ENCODE measurements at places on chromosomes 2 and 18.
A peak's percentile ranks its signal among the peaks of the same experiment; 100 is the strongest.

DNA sequence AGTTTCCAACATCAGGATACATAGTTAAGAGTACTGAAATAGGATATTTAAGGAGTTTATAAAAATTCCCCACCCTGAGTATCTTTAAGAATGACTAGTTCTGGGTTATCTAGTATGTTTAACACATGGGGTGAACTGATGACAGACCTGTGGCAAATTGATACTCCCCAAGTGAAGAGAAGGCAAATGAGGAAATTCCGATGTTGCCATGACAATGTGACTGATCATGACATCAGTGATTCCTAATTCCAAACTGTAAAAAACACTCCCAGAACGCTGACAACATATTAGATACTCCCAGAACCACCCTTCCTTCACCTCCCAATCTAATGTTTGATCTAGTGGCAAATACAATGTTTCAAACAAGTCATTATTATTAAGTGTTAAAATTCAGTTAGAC lies 77.6 kb downstream of the RBMS1 start:
- DNase-seq = no peak

DNA sequence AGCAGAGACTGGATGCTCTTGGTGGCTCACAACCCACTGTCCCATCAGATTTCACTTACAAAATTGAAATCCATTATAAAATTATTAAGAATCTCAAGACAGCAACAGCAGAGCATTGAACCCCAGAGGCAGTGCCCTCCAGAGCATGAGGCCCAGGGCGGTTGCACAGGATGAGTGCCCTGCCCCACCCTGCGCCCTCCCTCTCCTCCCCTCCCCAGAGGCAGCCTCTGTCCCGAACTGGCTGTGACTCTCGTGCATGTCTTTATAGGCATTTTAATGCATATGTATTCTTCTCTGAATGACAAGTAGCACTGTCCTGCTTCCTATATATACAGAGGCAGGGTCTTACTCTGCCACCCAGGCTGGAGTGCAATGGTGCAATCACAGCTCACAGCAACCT lies 10.4 kb downstream of the MFSD2B start:
- DNase-seq = no peak

DNA sequence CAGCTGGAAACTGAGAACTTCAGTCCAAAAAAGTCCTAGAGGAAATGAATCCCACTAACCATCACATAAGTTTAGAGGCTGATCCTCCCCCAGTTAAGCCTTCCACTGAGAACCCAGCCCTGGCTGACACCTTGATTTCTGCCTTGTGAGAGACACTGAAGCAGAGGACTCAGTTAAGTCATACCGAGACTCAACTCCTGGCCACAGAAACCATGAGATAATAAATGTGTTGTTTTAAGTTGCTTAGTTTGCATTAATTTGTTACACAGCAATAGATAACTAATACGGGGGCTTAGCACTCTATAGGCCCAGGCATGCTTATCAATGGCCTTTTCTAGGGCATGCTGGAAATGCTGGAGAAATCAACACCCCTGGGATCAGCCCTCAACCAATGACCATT lies 3.4 kb upstream of the ADD2 start:
- no peak for DNase-seq

- DNase-seq = no peak
These were observed 32.1 kb downstream of the PID1 start for GRCh38 chr2:229239021-229239420.

- DNase-seq = no peak
These were observed 5.4 kb downstream of the KLHL14 start for GRCh38 chr18:32767400-32767799.

DNA sequence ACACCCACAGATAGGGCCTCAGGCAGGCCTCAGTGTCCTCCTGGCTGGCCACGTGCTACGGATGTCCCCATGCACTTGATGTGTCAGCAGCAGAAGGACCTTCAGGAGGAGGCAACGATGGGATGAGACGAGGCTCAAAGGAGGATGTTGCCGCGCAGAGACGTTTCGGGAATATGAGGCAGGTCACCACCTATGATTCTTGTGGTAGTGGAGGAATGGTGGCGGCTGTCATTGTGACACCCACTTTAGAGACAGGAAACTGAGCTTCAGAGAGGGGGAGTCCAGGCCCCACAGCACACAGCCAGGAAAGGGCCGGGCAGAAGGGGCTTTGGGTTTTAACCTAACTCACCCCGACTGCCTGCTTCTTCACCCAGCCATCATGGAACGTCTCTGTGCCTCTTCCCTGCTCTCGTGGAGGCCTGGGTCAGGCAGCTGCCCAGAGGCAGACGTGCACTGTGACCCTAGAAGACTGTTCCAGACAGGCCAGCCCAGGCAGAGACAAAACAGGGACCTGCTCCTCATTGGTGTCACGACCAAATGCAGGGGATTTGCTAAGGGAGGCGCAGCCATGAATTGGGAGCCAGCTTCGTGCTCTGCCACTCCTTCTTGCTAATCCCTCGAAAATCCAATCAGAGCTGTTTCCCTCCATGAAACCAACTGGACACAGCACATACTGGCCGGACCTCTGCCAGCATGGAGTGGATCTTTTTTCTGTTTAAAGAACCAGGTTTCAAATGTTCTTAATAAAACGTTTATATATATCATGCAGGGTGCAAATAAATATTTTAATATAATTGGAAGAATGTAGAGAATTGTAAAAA lies 169.2 kb downstream of the ASB1 start:
- DNase-seq = no peak

- no peak for DNase-seq
These were observed 200.5 kb downstream of the CPS1 start for GRCh38 chr2:210756855-210757254.

- DNase-seq = no peak
These were observed 13.4 kb downstream of the SERPINB7 start for GRCh38 chr18:63788447-63789096.

DNA sequence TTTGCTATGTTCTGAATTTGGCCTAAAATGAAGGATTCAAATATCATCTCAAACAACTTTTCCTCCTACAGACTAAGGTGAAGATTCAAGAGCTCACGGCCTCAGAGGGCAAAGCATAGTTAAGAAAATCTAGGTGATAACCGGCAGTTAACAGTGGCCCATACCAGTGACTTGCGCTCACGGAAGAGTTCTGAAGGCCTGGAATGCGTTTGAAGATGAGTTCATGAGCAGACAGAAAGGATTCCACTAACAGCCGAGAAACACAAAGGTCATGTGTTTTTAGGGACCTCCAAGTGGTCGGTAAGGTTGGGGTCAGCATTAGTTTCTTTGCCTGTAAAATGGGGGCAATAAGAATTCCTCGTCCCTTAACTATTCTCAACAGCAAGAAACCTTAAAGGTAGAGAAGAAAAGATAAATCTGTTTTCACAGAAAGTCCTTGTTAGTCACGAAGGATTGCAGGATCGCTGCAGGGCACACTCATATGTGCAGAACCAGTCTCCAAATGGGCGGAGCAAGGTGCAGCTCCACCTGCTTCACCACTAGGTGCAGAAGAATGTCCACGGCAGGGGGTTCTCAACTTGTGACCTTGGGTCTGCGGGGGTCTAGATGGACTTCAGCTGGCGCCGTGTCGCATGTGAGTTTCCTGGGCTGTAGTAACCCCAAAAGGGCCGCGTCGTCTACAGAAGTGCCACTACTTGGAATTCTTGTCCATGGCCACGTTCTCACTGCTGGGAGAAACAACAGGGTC lies 708 bp upstream of the RPIA start:
- no peak for DNase-seq

DNA sequence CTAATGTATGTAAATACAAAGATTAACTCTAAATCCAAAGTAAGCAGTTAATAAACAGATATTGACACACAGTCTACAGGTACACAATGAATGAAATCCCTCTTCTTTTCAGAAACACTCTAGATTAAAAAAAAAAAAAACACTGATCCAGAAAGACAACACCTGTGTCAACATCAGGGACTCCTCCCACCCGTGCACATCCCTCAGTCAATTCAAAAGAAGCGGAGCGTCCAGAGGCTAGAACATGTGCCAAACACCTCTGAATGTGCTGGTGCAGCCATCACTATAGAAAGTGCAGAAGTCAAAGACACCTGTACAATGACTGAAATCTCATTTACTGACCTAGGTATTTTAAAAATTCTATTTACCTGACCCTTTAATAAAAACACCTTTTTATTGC lies 622.6 kb upstream of the ID2 start:
- DNase-seq = no peak

- DNase-seq = no peak
These were observed 42.1 kb upstream of the GPR39 start for GRCh38 chr2:132374551-132374950.

- no peak for DNase-seq
These were observed 94.0 kb upstream of the OTX1 start for GRCh38 chr2:62956651-62957050.

GRCh38 chr18:24878289-24878688 lies 417.9 kb downstream of the HRH4 start:
- no peak for DNase-seq

GRCh38 chr2:108594132-108594981 lies 60.1 kb downstream of the LIMS1 start:
- no peak for DNase-seq

DNA sequence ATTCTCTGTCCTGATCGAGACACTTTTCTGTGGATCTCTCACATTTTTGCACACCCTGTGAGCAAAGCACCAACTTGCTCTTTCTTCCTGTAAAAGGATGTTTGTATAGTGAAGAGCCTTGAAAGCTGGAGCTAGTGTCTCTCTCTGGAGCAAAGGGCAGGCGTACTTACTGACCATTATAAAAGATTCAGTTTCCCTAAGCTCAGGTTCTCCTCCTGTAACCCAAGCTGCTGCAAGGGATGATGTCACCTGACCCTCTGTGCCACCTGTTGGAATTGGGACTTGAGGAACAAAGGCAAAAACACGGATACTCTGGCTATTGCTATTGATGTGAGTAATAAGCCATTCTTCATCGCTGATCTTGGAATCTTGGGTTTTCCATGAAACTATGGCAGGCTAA lies 52.6 kb upstream of the NEMP2 start:
- DNase-seq = no peak

- no peak for DNase-seq
These were observed 376.8 kb upstream of the NT5C1B start for GRCh38 chr2:18966131-18966530.

GRCh38 chr18:58135183-58135641 lies 91.2 kb downstream of the NEDD4L start:
- DNase-seq = no peak

DNA sequence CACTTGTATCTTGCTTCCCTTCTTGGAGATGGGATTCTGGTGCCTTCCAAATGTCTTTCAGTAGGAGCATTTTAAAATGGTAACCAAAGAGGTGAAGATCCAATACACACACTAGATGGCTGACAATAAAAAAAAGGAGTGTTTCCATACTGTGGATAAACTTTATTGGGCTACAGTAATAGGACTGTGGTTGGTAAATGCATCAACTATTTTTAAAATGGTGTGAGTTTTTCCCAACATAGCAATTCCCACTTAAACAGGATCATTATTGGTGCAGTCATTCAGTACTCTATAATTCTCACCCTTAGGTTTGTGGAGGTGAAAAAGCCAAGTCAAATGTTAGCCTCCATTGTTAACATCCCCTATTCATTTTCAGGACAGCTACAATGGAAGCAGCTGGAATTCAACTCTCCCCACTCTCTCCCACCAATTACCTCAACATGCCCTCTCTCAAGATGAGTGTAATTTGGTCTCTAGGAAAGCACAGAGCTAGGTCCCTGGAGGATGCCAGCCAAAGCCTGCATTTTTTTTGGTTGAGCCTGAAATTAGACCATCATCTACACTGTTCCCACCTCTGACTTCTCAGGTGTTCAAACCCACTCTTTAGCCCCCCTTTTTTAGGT lies 273.3 kb downstream of the TCF4 start:
- no peak for DNase-seq

DNA sequence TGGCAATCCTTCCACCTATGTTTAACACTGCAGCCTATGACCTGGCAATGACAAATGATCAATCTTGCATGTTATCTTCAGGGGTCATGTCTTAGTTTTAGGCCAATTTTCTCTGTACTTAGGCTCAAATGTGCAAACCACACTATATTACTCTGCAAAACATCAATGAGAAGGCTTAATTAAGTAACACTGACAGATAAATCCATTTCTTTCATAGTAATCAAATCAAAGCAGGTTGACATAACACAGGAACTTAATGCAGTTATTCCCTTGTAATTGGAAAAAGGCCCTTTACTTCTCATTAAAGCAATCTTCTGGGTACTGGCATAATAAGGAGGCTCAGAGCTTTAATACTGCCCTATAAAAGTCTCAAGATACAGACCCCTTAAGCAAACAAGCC lies 114.4 kb downstream of the TCF4 start:
- no peak for DNase-seq

- DNase-seq = no peak
These were observed 50.0 kb downstream of the FMNL2 start for GRCh38 chr2:152384992-152385391.

- DNase-seq = no peak
These were observed 196.6 kb downstream of the AGPS start for GRCh38 chr2:177589186-177589585.

DNA sequence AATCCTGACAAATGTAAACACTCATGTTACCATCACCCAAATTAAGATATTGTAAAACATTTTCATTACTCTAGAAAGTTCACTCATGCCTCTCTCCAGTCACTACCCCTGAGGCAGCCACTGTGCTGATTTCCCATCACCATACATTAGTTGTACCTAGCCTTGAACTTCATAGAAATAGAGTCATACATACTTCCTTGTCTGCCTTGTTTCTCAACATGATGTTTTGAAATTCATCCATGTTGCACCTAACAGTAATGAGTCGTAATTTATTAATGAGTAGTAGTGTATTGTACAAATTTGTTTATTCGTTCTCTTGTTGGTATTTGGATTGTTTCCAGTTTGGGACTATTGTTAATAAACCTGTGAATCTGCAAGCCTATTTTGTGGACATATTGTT lies 49.0 kb upstream of the TWSG1 start:
- DNase-seq = no peak

DNA sequence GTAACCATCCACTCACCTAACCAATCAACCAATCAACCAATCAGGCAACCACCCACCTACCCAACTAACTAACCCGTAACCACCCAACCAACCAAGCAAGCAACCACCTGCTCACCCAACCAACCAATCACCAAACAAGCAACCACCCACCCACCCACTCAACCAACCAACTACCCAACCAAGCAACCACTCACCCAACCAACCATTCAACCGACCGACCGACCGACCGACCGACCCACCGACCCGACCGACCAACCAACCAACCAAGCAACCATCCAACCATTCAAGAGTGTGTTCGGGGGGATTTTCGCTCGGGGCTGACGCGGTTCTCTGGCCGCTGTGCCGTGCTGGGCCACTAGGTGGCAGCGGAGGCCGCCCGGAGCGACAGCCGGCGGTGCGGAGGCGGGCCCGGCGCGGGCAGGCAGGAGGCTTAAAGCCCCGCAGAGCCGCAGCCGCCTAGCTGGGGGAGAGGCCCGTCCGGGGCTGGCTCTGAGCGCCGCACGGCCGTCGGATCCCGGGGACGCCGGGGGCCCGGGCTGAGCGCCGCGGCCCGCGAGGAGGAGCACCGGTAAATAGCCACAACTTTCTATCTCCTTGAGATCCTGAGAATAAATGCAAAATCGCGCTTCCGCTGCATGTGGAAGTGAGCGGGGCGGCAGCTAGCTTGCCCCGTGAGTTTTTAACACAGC lies at the start of gene MC5R:
MC5R (plus strand) TSS at position 443 of the 689 bp plus-strand sequence. CDS start 1,617 bp downstream, outside the sequence.
- DNase-seq = peak; percentile 60
